ENCODE measurements at places on chromosomes 3 and 15.

DNA sequence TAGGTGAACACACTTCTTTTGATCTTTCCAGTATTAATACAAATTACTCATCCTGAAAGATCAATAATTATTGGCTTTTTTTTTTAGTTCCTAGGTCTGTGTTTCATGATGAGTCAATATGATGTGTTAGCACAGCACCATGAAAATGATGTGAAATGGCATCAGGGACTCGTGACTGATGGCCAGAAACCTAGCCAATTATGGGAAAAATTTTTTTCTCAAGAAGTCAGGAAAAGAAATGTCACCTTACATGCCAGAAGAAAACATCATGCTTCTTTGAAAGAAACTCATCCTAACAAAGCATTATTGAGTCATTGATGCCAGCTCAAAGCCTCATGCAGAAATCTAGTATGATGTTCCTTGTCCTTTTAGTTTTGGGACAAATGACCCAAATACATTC, 468.3 kb upstream of the CBLB start:
- DNase-seq, result no peak

- no peak for DNase-seq
Measured at GRCh38 chr3:157333551-157333991, 103.1 kb upstream of the PTX3 start.

- no peak for DNase-seq
Measured at GRCh38 chr3:138332472-138333073, 2.9 kb upstream of the NME9 start.

DNA sequence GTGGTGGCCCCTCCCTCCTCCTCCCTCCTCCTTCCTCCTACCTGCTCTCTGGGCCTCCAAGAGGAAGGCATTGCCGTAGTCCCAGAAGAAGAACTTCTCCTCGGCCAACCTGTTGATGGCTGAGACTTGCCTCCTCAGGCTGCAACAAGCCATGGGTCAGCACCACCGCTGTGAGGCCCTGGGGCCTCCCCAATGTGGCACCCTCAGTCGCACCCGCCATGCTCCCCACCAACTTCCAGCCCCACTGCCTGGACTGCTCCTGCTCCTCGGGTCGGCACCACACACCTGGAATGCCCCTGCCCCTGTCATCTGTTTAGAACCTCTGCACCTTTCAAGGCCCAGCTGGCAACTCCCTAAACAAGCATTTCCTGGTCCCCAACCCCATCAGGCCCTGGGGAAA, 17.6 kb downstream of the UROC1 start:
- no peak for DNase-seq

GRCh38 chr3:183331498-183331897, 78.4 kb downstream of the B3GNT5 start:
- DNase-seq, result no peak

- no peak for DNase-seq
Measured at GRCh38 chr3:5248822-5249221, 61.3 kb downstream of the EDEM1 start.

DNA sequence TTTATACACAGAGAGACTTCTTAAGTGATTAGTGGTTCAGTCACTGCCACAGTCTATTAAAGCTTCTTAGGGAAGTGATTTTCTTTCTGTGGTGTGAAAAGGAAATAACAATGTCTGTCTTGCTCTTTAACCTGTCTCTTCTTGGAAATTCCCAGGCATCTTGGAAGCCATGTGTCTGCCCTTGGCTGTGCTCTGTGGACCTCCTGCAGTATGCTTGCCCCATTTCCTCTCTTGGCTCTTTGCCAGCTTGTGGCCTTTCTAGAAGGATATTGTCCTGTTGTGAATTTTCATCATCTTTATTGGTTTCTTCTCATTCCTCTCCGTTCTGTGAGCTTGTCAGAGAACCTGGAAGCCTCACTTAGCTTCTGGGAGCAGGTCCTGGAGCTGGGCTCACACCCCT, 338.4 kb upstream of the C2CD4B start:
- no peak for DNase-seq

DNA sequence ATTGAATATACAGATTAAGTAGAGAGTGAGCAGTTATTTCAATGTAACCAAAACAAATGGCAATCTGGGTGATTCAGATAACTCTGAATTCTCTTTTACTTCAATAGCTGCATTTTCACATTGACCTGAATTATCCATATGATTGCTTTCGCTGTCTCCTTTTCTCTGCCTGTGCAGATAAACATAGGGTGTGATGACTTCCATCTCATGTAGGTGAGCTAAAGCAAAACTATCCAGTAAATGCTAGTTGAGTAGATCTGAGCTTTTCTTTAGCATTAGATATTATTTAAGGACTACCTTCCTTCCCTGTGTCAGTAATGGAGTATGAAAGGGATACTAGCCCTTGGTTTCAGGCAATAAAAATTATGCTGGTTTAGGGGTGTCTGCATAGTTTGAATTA, 288.6 kb downstream of the OXSM start:
- no peak for DNase-seq

GRCh38 chr3:128322030-128323022, 144.4 kb downstream of the DNAJB8 start:
- no peak for DNase-seq

- no peak for DNase-seq
Measured at GRCh38 chr3:20104167-20104661, 64.0 kb downstream of the KAT2B start.

DNA sequence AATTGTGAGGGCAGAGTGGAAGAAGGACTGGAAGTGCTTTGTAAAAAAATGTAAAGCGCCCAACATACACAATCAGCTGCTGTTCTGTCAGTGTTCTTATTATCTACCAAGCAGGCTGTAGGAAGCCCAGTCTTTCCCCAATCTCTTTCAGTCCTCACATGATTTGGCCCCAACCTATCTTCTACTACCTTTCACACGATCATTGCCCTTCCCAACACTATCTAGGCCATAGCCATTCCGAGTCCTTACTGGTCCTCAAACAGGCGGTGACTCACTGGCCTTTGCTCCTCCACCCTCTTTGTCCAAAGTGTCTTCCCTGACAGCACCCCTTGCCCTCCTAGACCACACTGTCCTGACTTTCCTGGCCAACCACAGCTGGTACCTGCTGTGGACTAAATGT, 861 bp upstream of the RFT1 start:
- DNase-seq, result no peak

GRCh38 chr3:177056927-177057326, 140.4 kb downstream of the TBL1XR1 start:
- no peak for DNase-seq

- DNase-seq, result no peak
Measured at GRCh38 chr3:102525624-102526023, 90.8 kb downstream of the ZPLD1 start.

- no peak for DNase-seq
Measured at GRCh38 chr15:35054380-35054779, 30.7 kb downstream of the NANOGP8 start.

DNA sequence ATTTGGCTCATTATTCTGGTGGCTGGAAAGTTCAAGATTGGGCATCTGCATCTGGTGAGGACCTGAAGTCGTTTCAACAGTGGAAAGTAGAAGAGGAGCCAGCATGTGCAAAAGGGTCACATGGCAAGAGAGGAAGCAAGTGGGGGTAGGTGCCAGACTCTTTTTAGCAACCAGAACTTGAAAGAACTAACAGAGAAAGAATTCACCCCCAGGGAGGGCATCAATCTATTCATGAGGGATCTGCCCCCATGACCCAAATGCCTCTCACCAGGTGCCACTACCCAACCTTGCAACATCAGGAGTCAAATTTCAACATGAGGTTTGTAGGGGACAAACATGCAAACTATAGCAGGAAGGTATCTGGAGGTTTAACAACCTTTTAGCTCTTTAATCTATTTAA, 10.3 kb upstream of the RYK start:
- no peak for DNase-seq

DNA sequence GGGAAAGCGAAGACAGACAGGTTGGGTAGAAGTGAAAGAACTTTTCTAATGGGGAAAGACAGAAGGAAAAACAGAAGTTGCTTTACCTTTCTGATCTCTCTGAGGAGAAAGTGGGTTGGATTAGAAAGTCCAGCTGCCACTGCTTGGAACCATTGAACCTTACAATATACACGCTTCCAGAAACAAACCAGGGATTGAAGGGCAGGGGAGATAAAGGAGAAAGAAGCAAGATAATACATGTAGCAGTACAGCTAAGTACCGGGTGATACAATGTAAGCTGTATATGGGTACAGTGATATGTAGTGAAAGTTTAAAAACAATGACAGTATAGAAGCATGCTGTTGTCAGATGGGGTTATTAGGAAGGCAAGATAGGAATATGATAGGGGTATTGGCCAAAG, 684.4 kb downstream of the AGBL1 start:
- DNase-seq, result no peak

Data from NCI-H345 (cell line).